Endodermal cell (in vitro differentiated cells): ENCODE measurements at places on chromosomes 12 and 14. TPM values are rescaled to one million over a fixed set of nuclear protein-coding genes. Genes with fewer than 3 reads are reported as not detected.

Gene NKX2-1
- 0.34 and 0.62 TPM in 2 replicates for total RNA-seq

Gene WNT1
- total RNA-seq = not detected in 2 replicates

- DNase-seq = peak; percentile 18
Measured at GRCh38 chr12:106219043-106219442, 28.8 kb downstream of the CKAP4 start.

DNA sequence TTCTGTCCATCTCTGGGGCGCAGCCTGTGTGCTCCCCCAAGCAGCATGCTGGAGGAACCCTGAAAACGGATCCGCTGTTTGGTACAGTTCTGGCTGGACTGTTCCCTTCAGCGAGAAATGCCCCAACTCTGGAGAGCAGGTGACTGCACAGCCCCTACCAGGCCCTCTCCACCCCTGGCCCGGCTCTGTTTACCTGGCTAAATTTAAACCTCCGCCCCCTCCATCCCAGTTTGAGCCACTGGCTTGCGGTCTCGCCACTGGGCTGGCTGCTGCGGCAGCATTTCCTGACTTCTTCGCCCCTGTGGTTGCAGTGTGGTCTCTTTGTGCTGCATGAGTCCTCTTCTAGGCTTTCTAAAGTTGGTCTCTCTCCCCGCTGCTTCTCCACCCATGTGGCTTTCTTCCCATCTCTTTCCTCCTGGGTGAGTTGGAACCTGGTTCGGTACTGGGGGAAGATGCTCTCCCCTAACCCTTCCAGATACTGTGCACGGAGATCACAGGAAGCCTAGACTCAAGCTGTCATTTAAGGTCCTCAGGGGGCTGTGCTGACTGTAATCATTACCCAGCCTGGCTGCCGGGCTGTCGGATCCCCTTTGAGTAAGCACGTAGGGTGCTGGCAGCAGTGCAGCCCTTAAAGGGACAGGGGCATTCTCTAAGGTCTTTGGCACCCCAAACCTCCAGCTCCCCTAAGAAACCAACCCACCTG, 60.6 kb downstream of the FBXL14 start:
- DNase-seq = peak; percentile 47

Gene NTF3
- 3.4 and 4.1 TPM in 2 replicates for total RNA-seq

Gene IL26
- total RNA-seq = not detected in 2 replicates

Gene STON2
- 43.9 and 46.8 TPM in 2 replicates for total RNA-seq

GRCh38 chr12:88591343-88591742, 11.1 kb upstream of the KITLG start:
- no peak for DNase-seq

Gene EXOC3L4
- 2.1 and 3.6 TPM in 2 replicates for total RNA-seq

- no peak for DNase-seq
Measured at GRCh38 chr12:97140355-97140754, 233.3 kb downstream of the NEDD1 start.

GRCh38 chr14:95668235-95668772, 17.9 kb upstream of the TCL1B start:
- DNase-seq = no peak

DNA sequence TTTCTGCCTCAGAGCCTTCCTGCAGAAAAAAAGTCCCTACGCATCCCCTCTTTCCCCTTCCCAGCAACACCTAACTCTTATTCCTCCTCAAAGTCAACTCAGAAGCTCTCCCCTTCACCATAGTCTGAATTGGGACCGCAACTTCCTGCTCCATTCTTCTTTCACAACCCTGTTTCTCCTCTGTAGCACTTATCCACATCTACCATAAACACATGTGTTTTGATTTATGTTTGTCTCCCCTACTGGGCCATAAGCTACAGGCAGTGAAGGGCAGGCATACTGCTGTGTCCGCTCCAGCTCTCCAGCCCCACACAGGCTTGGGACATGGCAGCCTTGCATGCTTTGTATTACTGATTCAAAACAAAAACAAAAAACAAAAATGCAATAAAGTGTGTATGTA, 5.9 kb downstream of the SDR9C7 start:
- peak; percentile 50 for DNase-seq

- DNase-seq = no peak
Measured at GRCh38 chr14:88611878-88612277, 49.0 kb downstream of the ZC3H14 start.

Gene TCL1A
- 1.3 and 1.8 TPM in 2 replicates for total RNA-seq

Gene CAMKK2
- total RNA-seq = 91.4 and 113 TPM in 2 replicates

- peak; percentile 48 for DNase-seq
Measured at GRCh38 chr12:42143452-42144157, 1.1 kb downstream of the GXYLT1 start.

- DNase-seq = no peak
Measured at GRCh38 chr14:84927096-84927827, 602.7 kb upstream of the FLRT2 start.

DNA sequence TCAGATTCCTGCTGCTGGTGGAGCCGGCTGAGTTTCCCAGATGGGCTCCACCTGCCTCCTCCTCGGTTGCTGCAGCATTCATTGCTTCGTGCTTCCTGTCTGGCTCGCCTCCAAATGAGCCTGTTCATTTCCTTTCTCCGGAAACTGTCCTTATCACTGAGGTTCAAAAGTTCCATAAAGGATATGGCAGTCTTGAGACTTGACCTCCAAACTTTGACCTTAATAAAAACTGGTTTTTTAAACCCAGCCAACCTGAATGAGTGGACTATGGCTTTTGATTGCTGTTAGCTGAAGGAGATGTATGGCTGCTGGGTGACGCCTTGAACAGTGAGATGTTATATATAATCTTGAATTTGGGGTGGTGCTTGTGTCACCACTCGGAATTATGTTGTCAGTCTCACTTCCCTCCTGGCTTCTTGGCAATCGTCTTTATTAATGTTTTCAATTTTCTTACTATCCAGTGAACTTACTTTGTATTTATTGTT, 62.7 kb downstream of the RASSF3 start:
- no peak for DNase-seq

GRCh38 chr14:105030836-105031396, 10.0 kb upstream of the CDCA4 start:
- DNase-seq = no peak

Gene PTCSC3
- not detected in 2 replicates for total RNA-seq

DNA sequence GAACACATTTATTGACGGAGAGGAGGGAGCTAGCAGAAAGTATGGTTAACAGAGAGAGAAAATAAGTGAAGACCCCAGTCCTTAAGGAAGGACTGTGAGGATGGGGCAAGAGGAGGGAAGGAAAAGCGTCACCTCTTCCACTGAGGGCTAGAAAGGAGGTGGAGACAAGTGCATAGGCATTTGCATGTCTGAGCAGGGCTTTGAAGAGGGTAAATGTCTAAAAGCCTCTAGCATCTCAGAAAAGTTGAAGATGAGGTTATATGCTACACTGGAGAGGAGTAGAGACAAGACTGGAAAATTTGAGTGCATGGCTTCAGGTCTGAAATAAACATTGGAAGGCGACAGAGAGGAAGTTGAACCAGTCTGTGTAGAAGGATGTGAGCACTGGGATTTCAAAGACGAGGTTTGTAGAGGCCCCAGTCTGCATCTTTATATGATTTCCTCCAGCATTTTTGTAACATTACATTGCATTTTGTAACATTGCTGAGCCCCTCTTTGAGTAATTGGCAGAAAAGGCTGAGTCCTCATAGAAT, 98.5 kb upstream of the IFNG-AS1 start:
- DNase-seq = no peak

Gene DEPDC4
- total RNA-seq = 5.1 to 10.6 TPM (median 7.3 TPM) in 3 replicates

- DNase-seq = no peak
Measured at GRCh38 chr14:67942080-67942710, 122.6 kb downstream of the RAD51B start.

DNA sequence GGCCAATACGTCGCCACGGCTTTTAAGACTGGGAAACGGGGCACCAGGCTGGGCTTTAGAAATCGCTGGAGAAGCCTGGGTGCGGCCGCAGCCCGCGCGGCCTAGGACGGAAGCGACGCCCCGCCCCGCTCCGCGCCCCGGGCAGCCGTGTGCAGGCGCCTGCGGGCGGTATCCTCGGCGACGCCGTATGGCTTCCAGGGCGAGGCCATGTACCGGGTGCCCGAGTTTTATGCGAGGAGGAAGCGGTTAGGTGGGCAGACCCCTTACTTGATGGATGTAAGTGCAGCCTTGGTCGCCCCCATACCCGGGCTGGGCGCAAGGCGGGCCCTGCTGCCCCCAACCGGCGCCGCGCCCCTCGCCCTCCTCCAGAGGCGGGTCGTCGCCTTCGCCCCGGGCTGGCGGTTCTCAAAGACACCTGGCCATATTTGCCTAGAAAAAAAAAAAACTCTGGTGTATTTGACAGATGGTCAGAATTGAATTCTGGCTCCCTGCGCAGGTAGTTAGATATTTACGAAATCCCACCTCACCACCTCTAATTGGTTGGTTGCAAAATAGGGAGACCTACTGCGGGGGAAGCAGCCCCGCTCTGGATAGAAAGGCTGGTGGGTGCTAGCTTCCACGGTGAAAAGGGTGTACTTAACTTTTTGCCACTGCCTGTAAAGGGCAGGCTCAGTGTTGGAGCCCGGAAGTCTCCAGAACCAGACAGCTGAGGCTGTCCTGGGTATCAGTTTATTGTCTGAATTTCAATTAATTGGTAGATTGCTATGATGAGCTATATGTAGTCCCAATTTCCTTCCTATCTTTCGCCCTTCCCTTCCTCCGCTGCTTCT, at the start of gene PPP1R36:
TSS of gene PPP1R36 (plus strand) at position 171 of the 830 bp plus-strand sequence. CDS start at position 208, 37 bp downstream.
- DNase-seq = peak; percentile 56

DNA sequence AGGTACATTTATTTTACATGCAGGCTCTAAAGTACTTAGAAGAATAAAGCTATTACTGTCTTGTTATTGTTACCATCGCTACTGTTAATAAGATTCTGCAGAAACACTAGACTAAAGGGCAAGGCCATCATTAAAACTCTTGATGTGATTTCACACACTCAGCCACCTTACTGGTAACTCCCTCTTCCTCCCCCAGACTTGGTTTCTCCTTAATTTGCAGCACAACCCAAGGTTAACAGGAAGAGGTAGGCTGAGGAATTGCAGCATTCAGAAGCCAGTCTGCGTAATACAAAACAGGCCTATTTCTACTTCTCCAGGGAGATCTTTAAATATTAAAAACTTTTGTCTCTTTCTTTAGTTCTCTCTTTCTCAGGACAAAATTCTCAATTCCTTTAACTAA, 210.3 kb downstream of the BTG1 start:
- DNase-seq = no peak

Gene ARMH4
- 9.6 to 17.3 TPM (median 17.3 TPM) in 3 replicates for total RNA-seq

DNA sequence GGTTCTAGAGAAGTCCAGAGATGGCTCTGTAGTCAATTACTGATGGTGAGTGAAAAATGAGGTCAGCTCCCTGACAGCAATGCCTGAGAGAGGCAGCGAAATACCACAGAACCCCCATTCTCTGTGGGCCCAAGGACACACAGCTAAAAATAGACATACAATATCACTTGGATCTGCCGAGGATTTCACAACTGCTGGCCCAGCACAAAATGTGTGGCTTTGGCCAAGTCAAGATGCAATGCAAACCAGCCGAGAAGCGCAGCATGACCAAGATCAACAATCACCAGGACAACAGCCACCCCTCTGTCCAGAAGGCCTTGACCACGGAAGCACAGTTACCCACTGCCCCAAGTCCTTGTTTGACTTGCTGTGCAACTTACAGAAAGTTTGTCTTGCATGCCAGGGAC, 52.2 kb downstream of the CKAP4 start:
- peak; percentile 34 for DNase-seq

Gene HOXC5
- total RNA-seq = not detected in 2 replicates

GRCh38 chr12:80485222-80485987, 41.4 kb downstream of the PTPRQ start:
- no peak for DNase-seq

DNA sequence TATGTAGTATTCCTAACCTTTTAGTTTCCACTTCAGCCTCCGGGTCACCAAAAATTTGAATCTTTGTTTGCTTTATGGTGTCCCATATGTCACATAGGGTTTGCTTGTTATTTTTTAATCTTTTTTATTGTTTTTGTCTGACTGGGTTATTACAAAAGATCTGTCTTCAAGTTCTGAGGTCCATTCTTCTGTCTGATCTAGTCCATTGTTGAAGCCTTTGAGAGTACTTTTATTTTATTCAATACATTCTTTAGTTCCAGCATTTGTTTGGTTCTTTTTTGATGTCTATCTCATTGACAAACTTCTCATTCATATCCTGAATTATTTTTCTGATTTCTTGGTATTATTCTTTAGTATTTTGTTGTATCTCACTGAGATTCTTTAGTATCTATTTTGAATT, 99.8 kb downstream of the GPR65 start:
- DNase-seq = no peak

DNA sequence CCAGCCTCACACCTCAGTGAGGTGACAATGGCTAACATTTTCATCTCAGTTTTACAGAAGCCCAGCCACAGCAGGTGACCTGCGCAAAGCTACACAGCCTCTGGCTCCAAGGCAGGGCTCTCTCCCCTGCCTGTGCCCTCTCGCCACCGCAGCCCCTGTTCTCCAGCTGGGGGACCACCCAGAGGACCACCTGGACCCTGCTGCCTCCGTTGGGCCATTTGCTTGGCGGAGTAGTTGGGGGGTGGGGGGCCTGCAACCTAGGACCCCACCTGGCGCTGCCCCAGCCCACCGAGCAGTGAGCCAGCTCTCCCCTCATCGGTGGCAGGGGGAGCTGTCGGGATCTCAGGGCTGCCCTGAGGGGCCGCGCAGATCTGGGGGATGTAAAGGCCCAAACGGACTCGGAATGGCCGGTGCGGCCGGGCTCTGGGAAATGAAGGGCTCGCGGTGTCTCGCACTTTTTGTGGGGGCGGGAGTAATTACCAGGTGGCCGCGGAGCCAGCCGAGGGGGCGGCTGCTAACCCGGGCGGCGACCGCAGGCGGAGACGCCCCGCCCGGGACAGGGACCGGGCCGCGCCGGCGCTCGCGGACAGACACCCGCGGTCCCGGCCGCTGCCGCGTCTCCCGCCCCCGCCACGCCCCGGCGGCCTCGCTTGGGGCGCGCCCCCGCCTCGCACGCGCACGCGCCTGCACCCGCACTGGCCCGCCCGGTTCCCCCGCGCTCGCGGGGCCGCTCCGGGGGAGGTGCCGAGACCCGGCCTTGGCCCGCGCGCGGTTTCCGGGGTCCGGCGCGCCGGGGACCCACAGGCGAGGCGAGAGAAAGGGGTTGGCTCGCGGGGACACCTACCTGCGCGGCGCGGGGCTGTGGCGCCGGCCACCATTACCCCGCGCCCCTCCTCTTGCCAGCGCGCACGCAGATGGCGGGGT, 8.6 kb upstream of the GPR68 start:
- DNase-seq = peak; percentile 88

Gene SLCO1C1
- total RNA-seq = 0.57 and 2.6 TPM in 2 replicates

DNA sequence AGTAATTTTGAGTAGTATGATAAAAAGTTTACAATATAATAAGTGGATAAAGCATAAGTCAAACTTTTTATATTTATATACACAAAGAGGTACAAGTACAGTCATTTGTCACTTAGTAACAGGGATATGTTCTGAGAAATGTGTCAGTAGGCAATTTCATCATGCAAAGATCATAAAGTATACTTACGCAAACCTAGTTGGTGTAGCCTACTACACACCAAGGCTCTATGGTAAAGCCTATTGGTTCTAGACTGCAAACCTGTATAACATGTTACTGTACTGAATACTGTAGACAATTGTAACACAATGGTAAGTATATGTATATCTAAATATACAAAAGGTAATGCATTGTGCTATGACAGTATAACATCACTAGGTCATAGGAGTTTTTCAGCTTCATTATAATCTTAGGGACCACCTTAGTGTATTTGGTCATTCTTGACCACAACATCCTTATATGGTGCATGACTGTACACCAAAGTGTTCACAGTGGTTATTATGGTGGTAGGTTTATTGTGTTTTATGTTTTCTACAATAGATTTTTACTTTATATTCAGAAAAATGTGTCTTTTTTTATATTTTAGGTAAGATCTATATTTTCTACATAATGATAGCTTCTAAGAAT, 14.9 kb upstream of the SCFD1 start:
- DNase-seq = no peak
